ENCODE measurements at places on chromosomes 11 and 22.

DNA sequence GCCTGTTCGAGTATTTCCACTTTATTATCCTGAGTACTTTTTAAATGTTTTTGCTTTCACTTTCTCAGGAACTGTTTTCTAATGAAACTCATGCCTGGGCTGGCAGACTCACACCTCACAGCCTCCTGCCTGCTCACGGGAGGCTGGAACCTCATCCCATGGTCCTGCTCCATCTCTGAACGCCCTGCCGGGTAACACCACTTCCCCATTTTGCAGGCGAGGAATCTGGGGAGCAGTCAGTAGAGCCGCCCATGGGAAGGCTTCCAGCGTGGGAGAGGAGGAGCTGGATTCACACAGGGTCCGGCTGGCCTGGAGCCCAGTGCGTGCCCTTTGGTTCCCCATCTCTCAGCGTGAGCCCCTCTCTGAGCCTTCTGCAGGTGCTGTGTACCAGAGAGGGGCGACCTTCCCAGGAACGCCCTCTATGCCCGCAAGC lies 53.6 kb downstream of the SCUBE1 start:
- DNase-seq: no peak

DNA sequence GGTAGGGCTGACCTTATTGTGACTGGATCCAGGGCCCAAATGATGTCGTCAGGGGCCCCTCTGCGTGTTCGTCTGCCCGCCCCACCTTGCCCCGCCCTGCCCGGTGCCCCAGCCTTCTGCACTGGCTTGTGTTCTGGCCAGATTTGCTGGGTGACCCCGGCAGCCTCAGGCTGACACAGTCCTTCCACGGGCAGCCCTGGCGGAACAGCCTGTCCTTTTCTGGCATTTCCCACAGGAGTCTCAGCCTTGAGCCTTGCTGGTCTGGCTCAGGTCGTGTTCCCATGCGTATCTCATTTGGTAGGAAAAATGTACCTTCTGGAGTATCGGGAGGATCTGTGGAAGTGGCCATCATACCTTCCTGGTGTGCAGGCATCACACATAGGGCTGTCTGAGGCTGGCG lies 31.0 kb downstream of the IGHMBP2 start:
- no peak for DNase-seq

DNA sequence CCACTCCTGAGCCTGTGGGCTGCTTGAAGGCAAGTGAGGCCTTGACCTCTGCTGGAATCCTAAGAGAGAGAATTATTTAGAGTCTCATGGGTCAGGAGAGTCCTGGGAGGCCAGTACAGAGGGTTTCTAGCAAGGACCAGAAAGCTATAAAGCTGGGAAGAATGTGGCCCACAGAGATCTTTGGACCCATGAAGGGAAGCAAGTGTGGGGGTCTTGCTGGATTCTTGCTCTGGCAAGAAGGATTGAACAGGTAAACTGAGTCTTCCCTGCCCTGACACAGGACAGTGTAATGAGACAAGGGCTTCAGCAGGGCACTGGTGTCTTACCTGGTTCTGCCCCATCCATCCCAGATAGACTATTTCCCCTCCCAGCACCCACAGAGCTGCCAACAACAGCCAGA lies 18.4 kb downstream of the EIF3F start:
- DNase-seq: no peak

DNA sequence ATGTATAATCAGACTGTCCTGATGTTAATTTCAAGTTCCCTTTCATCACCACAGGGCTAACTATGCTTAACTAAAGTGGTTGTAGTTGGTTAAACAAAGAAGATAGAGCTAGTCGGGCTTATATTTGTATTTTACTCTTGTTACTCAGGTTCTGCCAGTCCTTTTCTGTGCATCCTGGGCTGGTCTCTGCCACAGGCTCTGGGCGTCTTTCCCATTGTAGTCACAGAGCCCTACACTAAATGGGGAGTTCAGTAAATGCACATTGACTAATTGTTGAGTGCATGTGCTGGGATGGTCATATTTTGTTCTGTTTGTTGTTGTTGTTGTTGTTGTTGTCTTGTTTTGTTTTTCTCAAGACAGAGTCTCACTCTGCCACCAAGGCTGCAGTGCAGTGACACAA lies 125.4 kb upstream of the PGR start:
- DNase-seq: no peak

GRCh38 chr22:21026783-21027692 lies 5.3 kb downstream of the SLC7A4 start:
- DNase-seq: no peak

GRCh38 chr11:15562230-15562629 lies 447.5 kb downstream of the INSC start:
- DNase-seq: no peak

- no peak for DNase-seq
These were observed 505 bp downstream of the FAM227A start for GRCh38 chr22:38655519-38656255.

DNA sequence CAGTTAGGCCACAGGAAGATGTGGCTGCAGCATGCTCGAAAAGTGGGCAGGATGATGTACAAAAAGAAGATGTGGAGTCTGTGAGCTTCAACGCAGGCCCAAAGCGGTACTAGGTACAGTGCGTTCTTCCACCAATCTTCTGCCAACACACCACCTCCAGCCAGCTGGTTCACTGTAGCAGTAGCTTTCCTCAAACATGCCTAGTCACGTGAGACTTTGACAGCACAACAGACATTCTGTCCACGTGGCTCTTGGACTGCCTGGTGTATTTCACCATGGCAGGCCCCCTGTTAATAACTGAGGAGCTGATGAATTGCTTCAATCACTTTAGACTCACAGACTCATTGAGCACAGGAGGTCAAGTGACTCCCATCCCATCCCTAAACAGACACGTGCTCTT lies 14.1 kb downstream of the SYN3 start:
- DNase-seq: no peak

- DNase-seq: no peak
These were observed 798 bp downstream of the BCR start for GRCh38 chr22:23180893-23181720.

DNA sequence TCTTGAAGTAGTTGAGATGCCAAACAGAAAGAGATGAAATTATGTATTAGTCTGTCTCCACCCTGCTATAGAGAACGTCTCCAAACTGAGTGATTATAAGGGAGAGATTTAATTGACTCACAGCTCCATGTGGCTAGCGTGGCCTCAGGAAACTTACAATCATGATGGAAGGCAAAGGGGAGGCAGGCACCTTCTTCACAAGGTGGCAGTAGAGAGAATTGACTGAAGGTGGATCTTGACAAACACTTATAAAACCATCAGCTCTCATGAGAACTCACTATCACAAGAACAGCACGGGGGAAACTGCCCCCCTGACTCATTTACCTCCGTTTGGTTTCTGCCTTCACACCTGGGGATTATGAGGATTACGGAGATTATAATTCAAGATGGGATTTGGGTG lies 794.0 kb downstream of the CNTN5 start:
- DNase-seq: peak; percentile 5

- DNase-seq: no peak
These were observed 339.7 kb upstream of the B3GAT1 start for GRCh38 chr11:134751766-134752165.

GRCh38 chr11:110518809-110519514 lies 89.2 kb downstream of the FDX1 start:
- no peak for DNase-seq

DNA sequence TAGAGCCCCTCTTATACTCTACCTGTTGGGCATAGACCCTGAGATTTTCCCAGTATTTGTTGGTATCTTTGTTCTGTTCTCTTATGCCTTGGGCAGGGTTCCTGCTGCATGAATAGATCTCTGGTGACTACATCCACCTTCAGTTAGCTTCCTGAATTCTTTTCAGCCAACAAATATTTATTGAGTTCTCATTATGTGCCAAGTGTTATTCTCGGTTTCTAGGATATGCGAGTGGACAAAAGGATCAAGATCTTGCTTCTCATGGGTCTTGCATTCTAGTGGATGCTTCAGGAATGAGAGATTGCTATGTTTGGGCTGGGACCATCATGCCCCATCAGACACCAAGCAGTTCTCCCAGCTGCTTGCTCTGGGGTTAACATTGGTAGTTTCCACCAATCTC lies 340.0 kb downstream of the METTL15 start:
- DNase-seq: no peak

- no peak for DNase-seq
These were observed 79.0 kb downstream of the TTC28 start for GRCh38 chr22:28600546-28601143.

DNA sequence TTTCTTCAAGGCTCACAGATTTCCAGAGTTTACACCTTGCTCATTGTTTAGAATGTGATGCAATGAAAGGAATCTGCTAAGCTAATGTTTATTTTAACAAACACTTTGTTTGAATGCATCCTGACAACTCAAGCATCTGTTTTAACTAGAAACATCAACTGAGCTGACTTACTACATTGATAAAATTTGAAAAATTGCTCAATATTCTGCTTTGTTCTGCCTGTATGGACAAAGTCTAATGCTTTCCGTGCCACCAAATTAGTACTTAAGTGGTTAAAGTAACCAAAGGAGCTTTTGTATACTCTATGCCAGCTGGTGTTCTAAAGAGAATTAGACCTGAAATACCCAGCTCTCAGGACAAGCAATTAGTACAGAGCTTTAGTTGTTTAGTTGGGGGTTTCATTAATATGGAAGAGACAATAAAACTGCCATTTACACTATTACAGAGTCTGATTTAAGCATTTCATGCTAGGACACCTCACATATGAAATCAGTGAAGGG lies 105.2 kb downstream of the MAML2 start:
- no peak for DNase-seq

GRCh38 chr11:128886406-128887124 lies 4.6 kb upstream of the KCNJ5 start:
- DNase-seq: peak; percentile 50

GRCh38 chr11:44938066-44938691 lies 12.5 kb downstream of the TP53I11 start:
- peak; percentile 58 for DNase-seq

DNA sequence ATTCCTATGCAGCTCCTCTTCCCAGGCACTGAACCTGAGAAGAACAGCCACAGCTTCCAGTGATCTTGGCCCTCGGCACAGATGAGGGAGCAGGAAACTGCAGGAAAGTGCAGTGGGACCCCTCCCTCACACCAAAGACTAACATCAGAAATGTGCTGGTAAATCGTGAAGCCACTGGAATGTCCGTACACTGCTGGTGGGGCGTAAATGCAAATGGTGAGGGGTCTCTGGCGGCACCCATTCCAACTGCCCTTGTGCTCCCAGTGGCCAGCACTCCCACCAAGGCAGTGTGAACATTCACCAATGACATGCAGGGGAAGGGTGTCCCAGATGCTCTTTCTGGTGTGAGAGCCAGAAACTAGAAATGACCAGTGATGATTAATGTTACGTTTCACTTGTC lies 574.0 kb downstream of the BRD1 start:
- no peak for DNase-seq

DNA sequence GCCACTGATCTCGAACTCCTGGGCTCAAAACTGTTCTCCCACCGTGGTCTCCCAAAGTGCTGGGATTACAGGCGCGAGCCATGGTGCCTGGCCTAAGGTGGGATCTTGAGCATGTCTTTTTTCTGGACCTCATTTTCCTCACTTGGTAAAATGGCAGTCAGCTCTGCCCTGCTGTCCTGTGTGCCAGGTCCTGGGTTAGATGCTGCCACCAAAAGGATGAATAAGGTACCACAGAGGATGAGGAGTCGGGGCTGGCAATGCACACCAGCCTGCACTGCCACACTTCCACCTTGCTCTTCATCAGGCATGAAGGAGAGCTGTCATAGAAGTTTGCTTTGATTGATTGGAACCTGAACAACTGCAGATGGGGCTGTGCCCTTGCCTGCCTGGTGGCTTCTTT lies 32.3 kb downstream of the ACO2 start:
- DNase-seq: no peak

- DNase-seq: no peak
These were observed 147.4 kb upstream of the POU2AF2 start for GRCh38 chr11:111098091-111098490.

DNA sequence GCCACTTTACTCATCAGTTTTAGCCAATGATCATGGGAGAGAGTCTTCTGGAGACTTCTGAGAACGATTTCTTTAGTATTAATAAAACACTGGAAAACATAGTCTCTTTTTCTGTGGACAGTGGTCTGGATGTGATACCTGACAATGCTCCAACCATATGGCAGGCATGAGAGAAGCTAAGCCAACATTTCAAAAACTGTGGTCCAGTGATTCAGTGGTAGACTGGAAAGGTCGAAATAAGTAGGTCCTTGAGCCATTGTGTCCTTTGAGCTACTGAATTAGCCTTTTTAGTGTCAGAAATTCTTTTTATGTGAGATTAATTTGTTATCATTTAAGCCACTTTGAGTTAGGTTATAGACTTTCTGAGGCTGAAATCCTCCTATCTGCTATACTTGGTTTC lies 197.7 kb upstream of the CTSC start:
- DNase-seq: no peak

DNA sequence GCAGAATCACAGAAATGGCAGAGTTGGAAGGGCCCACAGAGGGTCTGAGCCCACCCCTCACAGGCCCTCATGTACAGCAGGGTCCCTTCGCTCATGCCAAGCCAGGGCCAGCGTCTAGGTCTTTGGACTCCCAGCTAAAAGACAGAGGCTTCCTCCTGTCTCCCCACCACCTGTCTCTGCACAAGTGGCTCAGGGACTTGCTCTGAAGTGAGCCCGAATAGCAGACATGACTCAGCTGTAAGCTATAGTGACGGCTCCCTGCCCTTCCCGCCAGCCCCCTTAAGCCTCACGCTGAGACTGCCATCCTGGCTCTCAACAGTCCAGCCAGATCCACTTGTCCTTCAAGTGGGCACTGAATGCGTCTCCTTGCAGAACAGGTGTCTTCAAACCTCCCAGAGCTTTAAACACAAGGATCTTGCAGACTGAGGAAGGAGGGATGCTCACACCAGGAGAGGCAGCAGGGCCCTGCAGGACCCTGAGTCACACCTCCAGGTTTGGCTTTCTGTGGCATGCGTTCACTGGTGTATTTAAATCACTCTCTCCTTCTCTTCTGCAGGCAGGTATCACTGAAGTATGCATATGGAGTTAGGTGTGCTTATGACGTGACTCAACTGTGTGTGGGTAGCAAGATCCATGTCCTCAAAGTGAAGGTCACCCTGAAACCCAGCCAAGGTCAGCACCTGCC lies 154.9 kb downstream of the CACNA1I start:
- DNase-seq: no peak

- DNase-seq: peak; percentile 73
These were observed 21.2 kb downstream of the ARRB1 start for GRCh38 chr11:75330291-75330690.

GRCh38 chr11:71992136-71992730 lies 6.5 kb upstream of the IL18BP start:
- DNase-seq: no peak

GRCh38 chr22:30435674-30436126 lies 10.1 kb downstream of the MTFP1 start:
- DNase-seq: no peak

GRCh38 chr11:1346669-1347390 lies 37.4 kb upstream of the TOLLIP start:
- DNase-seq: no peak

DNA sequence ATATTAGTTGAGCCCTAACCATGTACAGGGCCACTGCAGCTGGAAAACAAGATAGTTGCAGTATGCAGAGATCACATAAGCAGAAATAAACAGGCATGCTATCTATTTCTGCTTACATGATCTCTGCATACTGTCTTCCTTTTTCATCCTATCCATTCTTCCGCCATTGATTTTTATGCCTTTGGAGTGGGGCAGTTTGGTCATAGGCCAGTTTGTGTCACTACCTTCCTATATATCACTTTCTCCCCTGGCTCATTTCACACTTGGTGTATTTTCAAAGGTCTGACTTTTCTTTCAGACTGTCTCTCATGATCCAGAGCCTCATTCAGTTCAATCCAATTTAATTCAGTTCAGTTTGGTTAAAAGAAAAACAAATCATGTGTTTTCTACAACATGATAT lies 829.6 kb downstream of the KCNA4 start:
- no peak for DNase-seq
